ENCODE measurements at places on chromosomes 3 and 15. TPM values are rescaled to one million over a fixed set of nuclear protein-coding genes. Genes with fewer than 3 reads are reported as not detected.

The CIDEC gene
- 29.4 TPM for total RNA-seq

DNA sequence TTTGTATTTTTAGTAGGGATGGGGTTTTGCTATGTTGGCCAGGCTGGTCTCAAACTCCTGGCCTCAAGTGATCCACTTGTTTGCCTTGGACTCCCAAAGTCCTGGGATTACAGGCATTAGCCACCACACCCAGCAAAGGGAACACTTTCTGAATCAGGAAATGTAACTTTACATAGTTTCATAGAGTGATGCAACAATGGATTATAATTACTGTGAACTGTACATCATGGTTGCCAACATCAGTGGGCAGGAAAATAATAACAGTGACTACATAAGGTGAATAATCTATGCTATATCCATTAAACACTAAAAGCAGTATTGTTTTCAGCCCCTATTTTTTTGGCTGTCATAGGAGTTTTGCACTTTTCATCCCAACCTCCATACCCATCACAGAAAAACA lies 5.0 kb upstream of the KPNA1 start:
- no peak for DNase-seq

GRCh38 chr3:102661707-102662497 lies 227.1 kb downstream of the ZPLD1 start:
- no peak for DNase-seq

DNA sequence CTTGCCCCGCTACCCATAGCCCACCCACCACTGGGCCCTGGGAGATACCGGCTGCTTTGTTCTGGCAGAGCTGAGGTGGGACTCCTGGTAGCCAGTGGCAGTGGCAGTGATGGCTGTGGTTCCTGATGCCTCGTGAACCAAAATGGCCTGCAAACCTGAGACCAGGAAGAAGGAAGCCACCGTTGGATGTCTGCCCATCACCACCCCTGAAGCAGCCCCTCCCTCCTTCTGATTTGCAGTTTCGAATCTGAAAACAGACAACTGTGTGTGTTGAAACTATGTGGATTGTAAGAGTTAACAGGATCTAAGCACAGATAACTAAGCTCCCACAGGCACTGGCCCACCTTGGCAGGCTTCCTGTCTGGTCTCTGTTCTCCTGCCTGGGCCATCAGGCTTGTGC lies 66.6 kb downstream of the NUP210 start:
- DNase-seq = no peak

Measured in skin of body (tissue), 3 donors.